ENCODE measurements at places on chromosomes 5 and 9.

GRCh38 chr5:124021776-124022175 is 509.8 kb downstream of the CSNK1G3 start:
- DNase-seq = no peak

DNA sequence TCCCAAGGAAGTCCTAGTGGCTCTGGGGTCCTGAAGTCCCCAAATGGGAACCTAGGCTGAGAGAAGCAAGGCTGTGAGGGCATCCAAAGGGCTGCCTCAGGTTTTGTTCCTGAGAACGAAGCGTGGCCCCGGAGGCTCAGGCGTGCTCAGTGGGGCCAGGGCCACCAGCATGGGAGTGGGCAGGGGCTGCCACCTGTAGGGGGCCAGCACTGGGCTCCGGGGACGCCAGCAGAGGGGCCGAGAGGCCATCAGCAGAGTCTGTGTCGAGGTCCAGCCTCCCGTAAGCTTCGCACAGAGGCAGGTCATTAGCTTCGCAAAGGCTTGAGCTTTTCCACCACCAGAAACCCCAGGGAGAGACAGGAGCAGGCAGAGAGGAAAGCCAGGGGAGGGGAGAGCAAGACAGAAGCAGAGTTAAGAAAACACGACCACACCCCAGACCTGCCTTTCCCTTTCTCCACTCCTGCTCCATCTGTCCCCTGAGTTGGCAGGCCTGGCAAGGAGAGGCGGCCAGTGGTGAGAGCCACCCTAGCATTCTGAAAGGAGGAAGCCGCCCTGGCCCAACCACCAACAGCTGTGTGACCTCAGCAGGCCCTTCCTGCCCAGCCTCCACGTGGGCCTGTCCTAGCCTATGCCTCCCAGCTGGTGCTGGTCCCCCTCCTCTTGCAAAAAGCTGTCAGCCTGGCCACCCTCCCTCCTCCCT is 5.5 kb upstream of the SURF6 start:
- peak; percentile 86 for DNase-seq

DNA sequence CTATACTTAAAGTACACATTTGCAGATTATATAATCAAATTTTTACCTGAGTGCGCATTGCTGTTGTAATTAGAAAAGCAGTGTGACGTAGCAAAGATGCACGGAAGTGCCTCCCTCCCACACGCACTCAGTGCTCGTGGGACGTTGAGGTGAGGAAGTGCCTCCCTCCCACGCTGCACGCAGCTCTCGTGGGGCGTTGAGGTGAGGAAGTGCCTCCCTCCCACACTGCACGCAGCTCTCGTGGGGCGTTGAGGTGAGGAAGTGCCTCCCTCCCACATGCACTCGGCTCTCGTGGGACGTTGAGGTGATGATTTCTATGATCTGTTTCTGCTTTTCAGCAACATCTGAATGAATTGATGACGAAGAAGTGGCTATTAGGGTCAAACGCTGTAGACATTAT is 21.0 kb downstream of the EXOC3 start:
- peak; percentile 67 for DNase-seq

GRCh38 chr5:149420545-149421371 is 41.7 kb upstream of the IL17B start:
- DNase-seq = no peak

DNA sequence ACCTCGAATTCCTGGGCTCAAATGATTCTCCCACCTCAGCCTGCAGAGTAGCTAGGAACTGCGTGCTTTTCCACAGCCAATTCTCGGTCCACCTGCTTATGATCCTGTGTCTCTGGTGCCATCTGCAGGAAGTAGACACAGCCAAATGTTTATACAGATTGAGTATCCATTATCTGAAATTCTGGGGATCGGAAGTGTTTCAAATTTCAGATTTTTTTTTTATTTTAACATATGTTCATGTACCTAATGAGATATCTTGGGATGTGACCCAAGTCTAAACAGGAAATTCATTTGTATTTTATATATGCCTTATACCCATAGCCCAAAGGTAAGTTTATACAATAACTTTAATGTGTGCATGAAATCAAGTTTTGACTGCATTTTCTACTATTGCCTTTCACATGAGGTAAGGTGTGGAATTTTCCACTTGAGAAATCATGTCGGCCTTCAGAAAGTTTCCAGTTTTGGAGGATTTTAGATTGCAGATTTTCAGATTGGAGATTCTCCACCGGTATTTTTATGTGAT is 89.5 kb downstream of the ESM1 start:
- DNase-seq = peak; percentile 43

- no peak for DNase-seq
Observed at GRCh38 chr5:117357886-117358285, 783.3 kb upstream of the SEMA6A start.

- DNase-seq = peak; percentile 66
Observed at GRCh38 chr5:143434261-143435209, 31.0 kb upstream of the NR3C1 start.

- DNase-seq = no peak
Observed at GRCh38 chr9:68552700-68553476, 12.2 kb upstream of the TMEM252 start.

GRCh38 chr5:123735384-123735783 is 223.4 kb downstream of the CSNK1G3 start:
- DNase-seq = no peak

GRCh38 chr9:98567540-98568233 is 141.0 kb downstream of the GABBR2 start:
- DNase-seq = no peak

- DNase-seq = no peak
Observed at GRCh38 chr5:34918025-34918424, 2.5 kb downstream of the BRIX1 start.

DNA sequence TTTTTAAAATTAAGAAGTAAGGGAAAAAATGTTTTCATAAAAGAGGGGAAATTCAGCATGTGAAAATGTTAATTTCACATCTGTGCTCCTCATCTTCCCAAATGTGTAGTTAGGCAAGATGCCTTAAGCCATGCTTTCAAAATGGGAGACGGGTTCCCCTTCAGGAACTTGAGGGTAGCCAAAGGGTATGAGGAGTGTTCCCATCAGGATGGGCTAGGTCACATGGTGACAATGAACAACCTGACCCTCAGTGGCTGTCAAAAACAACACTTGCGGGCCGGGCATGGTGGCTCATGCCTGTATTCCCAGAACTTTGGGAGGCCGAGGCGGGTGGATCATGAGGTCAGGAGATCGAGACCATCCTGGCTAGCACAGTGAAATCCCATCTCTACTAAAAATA is 178.0 kb downstream of the ACTL7B start:
- no peak for DNase-seq

GRCh38 chr5:10704949-10705621 is 55.9 kb downstream of the DAP start:
- peak; percentile 75 for DNase-seq

DNA sequence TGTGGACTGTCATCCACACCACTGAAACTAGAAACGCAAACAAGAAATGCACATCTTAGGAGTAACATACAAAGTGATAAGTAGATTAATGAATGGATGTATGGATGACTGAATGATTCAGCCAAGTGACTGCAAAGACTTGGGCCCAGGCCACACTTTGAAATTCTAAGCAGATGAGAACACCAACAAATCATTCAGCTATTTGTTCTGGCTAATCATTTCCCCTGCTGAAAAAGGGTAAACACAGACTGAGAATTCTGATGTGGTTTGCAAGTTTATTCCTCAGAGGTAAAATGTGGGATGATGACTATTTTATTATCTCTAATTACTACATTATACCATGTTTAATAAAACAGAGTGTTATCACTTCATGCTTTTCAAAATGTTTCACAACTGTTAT is 163.2 kb upstream of the ADAMTS16 start:
- no peak for DNase-seq

- DNase-seq = no peak
Observed at GRCh38 chr9:95857124-95857523, 18.4 kb upstream of the ERCC6L2 start.

DNA sequence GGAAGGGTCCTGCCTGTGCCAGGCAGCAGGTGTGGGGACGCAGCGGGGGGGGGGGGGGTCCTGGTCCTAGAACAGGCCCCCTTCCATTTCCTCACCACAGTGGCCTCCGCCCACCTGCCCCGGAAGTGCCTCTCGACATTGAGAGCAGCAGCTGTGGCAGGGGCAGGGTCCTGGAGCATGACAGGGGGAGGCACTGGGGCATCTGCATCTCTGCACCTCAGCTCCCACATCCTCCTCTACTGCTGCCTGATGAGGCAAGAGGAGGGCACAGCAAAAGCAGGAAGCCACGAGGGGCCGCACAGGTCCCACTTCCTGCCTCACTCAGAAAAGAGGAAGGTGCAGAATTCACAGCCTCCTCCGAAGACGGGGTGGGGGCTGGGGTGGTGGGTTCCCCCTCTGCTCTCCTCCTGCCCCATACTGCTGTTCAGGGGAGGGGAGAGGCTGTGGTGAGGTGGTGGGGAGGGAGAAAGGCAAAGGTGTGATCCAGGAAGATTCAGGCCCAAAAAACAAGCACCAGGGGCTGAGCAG is 14.8 kb downstream of the AKNA start:
- DNase-seq = peak; percentile 90

DNA sequence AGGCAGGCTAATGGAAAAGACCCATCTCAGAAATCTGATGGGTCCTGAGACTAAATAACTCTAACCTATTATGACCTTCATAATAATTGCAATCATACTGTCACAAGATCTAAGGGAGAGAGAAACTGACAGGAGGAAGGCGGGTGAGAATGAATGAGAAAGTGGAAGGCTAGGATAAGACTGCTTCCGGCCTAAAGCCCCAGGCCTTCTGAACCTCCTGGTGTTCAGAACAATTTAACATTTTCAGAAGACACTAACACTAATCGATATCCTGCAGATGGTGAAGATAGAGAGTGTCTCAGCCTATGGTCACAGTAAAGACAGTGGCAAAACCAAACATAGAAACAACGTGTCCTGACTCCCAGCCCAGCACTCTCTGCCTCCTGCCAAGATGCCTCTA is 1.2 kb downstream of the RPS14 start:
- no peak for DNase-seq
